Hair follicular keratinocyte (primary cell): ENCODE measurements at places on chromosomes 5 and 9. TPM values are rescaled to one million over a fixed set of nuclear protein-coding genes. Genes with fewer than 3 reads are reported as not detected.

The CER1 gene
- not detected in 2 replicates for total RNA-seq

The CRB2 gene
- total RNA-seq = not detected in 2 replicates

The ANKRD34B gene
- not detected in 2 replicates for total RNA-seq

The SPINK13 gene
- total RNA-seq = not detected in 2 replicates

The NRARP gene
- total RNA-seq = 1.1 and 2.2 TPM in 2 replicates
